Esophagus muscularis mucosa (tissue), 4 donors: ENCODE measurements at places on chromosomes 2 and 18. TPM values are rescaled to one million over a fixed set of nuclear protein-coding genes. Genes with fewer than 3 reads are reported as not detected.

DNA sequence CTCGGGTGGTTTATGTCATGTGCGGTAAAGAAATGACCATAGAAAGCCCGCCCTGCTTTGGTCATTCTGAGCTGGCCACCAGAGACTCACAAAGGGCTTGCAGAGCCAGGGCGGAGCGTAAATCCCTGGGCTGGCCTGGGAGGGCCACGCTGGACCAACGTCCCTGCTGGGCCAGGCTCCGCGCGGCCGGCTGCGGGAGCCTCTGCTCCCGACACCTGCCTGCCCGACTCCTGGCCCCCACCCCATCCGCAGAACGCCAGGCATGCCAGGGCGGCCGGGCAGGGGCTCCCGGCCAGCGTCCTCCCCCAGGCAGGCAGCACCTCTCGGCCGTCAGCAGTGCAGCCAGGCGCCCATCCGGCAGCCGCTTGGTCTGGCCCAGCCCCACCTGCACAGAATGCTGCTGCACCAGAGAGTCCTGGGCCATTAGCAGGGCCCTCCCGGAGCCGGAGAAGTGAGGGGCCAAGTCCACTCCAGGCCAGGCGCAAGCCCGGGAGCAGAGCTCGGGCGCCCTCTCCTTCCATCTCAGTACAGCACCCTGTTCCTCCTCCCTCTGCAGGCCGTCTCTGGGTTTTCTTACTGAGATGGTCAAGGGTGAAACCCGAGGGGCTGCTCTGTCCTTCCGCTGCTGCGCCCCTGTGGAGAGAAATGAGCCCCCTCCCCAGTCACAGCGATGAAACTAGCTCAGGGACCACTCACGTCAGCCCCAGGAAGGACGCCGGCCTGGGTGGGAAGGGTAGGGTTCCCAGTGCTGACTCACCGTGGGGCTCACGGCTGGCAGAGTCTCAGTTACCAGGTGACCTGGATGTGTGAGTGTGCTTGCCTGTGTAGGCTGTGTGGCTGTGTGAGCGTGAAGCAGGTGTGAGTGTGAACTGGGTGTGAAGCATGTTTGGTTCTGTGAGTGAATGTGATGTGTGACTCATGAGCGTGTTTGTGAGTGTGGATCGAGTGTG lies 83.3 kb downstream of the PTGR3 start:
- DNase-seq, result no peak

DNA sequence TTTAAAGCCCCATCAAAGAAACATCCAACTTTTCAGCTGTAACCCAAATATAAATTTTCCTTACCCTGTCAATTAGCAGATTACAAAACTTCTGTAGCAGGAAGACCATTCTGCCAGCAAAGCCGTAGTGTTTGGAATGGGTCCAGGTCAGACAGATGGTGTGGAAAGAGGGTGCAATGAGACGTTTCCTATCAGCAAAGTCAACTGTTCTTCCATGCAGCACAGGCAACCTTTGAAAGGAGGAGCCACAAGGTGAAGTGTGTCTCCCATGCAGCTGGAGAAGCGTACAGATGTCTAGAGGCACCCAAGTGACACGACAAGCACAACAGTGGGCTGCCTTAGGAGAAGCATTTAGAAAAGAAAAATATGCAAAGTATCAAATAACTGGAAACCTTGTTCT lies 83.7 kb downstream of the SP3 start:
- no peak for DNase-seq

DNA sequence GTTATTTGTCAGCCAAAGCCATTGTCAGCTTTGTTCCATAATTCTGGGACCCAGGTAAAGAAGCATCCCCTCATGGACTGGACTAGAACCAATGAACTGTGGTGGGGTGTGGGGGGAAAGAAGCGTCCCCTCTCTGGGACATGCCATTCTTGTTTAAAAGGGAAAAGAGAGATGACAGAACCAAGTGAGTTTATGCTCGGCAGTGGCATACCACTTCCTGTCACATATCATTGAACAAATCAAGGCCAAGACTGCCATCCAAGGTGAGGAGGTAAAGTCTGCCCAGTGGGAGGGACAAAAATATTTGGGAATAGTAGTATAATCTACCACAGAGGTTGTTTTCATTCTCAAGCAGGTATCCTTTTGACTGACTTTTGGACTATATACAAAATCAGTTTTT lies 4.7 kb upstream of the GLS start:
- no peak for DNase-seq

VSNL1 gene
- 0.17 TPM for total RNA-seq

DNA sequence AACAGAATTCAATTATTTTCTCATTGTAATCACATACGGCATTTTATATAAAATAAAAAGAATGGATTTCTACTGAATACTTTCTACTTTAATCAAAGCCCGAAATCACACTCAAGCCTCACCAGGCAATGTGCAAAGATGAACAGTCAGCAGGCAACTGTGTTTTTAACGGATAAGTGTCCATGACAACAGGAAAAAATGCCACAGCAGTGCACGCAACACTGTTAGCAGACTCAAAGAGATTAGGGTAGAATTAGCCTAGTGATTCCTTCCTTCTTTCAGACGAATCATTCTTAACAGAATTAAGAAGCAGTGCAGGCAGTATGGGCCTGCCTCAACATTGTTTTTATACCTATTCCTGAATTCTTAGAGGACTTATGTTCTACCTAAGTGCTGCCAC lies 135.6 kb downstream of the CDH2 start:
- DNase-seq, result no peak

DNA sequence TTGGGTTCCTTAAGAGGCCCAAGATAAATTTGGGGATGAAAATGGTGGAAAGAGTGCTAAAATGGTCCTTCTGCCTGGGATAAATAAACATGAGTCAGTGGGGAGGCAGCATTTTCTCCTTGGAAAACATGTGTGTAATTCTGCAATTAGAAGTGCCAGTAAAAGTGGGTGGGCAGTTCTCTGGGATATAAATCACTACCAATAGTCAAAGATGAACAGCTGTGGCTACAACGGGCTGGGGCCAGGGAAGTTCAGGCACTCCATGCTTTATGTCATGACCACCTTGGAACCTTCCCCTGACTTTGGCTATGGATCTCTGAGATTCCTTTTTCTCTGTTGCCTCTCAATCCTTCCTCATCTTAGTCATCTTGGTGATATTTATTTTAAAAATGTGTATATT lies 56.5 kb upstream of the CYRIA start:
- DNase-seq, result no peak

GRCh38 chr2:12318427-12319057 lies 398.2 kb upstream of the TRIB2 start:
- no peak for DNase-seq

DNA sequence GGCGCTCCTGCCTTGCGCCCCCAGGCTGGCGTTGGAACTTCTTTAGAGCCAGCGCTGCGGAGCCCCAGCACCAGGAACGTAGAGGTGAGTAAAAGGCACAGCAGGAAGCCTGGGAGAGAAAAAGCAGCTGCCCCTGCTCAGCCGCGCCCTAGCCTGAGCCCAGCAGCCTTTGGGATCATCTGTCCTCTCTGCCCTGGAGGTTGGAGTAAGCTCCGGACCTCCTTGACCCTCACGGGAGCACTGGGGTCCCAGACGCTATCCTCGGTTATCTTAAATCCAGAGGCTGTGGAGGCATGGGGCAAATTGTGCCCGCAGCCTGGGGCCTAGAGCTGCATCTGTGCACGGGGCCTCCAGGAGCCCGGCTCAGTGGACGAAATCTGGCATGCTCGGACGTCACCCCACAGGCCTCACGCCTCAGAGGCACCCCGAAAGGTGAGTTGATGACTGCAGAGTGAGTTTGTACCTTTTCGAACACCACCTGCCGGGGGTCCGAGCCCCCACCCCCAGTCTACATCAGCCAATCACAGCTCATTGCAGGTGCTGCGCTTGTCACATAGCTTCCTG lies 1.6 kb upstream of the SLC66A2 start:
- DNase-seq, result no peak

PECR gene
- total RNA-seq, result 14.8 TPM
